ENCODE measurements at places on chromosomes 16 and 17. TPM values are rescaled to one million over a fixed set of nuclear protein-coding genes. Genes with fewer than 3 reads are reported as not detected.

DNA sequence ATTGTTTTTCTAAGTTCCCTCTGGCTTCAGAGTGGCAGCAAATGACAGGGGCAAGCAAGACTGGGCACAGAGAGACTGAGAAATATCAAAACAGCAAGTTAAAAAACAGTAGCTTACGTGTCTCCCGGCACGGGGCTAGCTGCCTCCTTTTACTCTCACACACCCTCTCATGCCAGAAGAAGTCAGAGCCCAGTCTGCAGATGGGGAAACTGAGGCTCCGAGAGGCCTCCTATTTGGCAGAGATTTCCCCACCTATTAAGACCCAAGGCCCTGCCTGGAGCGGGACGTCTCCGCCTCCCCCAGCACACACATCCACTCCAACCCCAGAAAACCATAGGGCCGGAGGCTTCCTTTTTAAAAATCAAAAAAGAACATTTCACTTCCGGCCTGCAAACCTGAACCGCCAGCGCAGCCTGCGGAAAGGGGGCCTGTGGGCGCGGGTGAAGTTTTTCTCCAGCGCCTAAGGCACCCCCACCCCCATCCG is 832 bp downstream of the CARHSP1 start:
- DNase-seq = no peak

DNA sequence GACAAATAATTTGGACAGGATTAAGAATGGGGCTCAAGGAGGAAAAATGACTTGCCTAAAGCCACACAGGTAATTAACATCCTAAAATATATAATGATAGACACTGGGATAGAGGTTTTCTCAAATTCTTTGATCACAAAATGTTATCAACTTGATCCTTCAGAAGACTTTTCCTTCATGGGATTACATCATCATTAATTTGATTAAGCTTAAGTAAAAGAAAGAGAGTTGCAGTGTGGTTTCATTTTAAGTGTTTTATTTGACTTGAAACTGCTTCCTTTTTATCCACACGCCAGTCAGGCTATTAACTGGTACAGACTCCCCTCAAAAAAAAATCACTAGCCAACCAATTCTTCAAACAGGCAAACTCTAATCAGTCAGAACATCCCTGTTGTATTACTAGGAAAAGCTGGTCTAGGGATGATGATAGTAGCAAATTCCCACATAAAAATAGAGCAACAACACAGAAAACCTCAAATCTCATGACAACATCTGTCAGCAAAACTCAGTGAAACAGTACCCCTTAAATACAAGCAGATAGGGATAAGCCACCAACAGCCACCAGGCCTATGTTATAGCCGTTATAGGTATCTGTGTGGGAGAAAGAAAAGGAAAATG is 32.5 kb downstream of the AKAP10 start:
- DNase-seq = no peak

Gene FOXL1
- 0.52 TPM for polyA plus RNA-seq

Gene CIAPIN1
- 56.3 TPM for polyA plus RNA-seq

GRCh38 chr17:51359055-51359454 is 98.7 kb downstream of the UTP18 start:
- no peak for DNase-seq

GRCh38 chr16:86710602-86710950 is 132.2 kb downstream of the FOXL1 start:
- no peak for DNase-seq

DNA sequence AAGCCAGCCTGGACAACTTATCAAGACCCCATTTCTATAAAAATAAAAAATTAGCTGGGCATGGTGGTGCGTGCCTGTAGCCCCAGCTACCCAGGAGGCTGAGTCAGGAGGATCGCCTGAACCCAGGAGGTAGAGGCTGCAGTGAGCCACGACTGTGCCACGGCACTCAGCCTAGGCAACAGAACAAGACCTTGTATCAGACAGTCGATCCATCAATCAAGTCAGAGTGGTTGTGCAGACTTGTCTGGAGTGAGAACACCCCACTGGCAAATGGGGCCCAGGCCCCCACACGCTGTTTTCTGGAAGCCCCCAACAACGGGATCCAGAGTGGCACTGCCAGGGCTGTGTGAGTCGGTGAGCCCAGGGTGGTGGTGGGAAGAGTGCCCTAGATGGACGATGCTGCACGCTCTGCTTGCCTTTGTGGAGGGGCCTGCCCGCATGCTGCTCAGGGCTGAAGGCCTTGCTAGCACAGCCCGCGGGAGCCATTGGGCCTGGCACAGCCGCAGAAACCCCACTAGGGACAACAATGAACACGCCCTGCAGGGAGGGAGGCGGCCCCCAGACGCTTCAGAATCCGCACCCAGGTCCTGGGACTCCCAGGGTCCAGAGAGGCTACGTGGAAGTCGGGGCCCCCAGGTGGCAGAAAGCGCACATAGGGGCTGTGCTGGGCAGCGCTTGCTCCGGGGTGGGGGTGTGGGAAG is 80.1 kb upstream of the GNG13 start:
- no peak for DNase-seq

DNA sequence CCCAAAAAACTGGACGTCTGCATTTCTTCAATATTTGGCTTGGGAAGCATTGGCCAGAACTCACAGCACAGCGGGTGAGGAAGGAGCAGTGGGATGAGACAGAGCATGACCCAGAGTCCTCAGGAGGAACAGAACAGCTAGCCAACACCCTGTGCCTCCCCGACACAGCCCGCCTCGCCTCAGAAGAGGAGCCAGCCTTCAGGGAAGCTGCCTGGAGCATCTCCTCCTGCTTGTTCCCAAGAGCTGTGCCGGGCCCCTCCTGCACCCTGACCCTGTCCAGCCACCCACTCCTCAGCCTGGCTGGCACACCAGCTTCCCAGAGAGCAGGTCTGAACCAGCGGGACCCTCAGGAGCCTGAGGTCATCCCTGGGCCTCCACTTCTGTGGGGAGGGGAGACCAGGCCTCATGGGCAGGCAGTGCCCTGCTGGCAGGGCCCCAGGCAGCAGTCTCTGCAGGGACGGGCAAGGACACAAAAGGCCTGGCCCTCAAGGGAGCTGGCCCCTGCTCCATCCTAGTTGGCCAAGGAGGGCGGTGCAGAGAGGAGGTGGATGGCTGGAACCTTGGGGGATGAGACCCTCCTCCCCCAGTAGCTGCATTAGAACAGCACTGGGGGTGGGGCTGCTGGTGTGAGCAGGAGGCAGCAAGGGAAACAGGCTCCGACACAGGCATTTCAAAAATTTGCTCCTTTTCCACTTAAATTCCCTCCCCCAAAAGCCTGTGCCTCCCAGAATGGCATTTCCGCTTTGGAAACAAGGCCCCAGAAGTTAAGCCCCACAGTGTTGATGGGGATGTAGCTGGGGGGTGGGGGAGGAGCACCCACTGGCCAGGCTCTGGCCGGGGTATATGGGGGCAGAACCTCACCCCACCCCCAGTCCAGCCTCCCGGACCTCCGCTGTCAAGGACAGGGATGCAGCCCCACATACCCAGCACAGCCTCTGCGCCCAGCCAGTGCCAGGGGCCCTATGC is 1.8 kb upstream of the BCAR1 start:
- peak; percentile 53 for DNase-seq

DNA sequence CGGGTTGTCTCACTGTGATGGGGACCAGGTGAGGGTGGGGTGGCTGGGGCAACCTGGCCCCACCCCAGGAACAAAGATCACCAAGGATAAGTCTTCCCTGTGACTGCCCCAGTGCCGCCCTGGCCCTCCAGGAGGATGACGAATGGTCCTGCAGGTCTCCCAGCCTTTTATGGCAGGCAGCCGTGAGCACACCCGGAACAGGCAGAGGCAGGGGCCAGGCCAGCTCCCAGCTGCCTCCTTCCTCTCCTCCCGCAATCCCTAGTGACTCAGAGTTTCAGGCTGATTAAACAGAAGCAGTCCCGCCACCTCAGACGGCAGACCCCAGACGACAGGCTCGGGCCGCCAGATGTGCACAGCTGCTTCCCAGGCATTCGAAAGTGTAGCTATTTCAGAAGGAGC is 13.3 kb downstream of the JUP start:
- DNase-seq = peak; percentile 94

- no peak for DNase-seq
These were observed 47.1 kb downstream of the DNAH17 start for GRCh38 chr17:78529871-78530670.

GRCh38 chr16:9116141-9116540 is 24.7 kb downstream of the HAPSTR1 start:
- DNase-seq = no peak

DNA sequence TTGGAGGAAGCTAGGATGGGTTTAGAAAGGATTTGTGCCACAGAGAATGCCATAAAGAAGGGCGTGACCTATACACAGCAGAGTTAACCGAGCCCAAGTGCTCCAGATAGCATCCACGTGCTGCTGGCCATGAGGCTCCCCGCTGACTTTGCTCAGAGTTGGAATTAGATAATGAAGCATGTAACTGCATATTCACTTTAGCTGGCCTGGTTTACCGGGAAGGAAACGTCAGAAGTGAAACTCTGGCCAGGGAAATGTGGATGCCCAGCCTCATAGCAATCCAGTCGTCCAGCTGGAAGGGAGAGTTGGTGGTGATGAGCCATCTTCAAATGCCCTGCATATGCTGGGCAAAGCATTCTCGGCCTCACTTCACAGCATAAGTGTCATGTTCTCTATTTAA is 6.1 kb downstream of the KRT35 start:
- DNase-seq = no peak

GRCh38 chr16:87464691-87465300 is 28.0 kb downstream of the ZCCHC14 start:
- DNase-seq = peak; percentile 68

Gene TMC6
- 15.0 TPM for polyA plus RNA-seq

- no peak for DNase-seq
These were observed 77.4 kb downstream of the JPH3 start for GRCh38 chr16:87679593-87680271.

Gene NEUROD2
- not detected for polyA plus RNA-seq

GRCh38 chr17:9151091-9151490 is 129.8 kb downstream of the NTN1 start:
- DNase-seq = no peak

DNA sequence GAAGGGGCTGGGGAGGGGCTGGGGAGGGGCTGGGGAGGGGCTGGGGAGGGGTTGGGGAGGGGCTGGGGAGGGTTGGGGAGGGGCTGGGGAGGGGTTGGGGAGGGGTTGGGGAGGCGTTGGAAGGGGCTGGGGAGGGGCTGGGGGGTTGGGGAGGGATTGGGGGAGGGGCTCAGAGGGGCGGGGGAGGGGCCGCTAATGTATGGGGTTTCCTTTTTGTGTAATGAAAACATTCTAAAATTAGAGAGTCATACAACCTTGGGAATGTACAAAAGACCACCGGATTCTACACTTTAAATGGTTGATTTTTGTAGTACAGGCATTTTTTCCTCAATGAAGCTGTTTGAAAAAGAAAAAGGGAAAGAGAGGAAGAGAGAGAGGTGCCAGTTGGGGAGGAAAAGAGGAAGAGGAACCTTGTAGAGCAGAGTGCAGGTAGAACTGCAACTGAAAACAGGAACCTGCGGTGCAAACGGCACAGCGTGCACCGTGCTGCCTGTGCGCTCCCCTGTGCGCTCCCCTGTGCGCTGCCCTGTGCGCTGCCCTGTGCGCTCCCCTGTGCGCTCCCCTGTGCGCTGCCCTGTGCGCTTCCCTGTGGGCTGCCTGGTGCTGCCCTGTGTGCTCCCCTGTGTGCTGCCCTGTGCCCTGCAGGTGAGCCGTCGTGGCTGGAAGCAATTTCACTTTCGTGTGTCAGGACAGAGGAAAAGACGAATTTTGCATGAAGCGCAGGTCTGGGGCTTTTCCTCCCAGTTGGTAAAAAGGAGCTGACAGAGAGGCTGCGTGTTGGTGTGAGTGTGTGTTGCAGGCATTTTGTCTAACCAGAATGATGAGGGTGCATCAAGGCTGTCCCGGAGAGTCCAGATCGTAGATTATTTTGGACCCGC is 40.8 kb downstream of the METRNL start:
- no peak for DNase-seq

DNA sequence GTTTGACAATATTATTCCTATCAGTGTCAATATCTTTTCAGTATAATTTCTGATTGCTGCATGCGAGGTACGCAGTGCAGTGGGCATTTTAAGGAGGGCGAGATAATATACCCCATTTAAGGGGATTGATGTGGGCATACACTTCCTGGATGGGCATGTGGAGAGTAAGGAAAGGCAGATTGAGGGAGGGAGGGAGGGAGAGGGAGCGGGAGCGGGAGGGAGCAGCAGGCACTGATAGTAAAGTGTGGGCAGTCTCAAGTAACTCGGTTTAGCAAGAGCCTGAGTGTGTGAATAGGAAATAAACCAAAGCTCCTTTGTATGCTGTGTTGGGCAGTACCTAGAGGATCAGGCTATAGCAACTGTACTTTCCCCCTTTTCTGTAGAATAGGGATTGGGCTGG is 5.1 kb downstream of the BPTF start:
- no peak for DNase-seq

Gene GPR179
- polyA plus RNA-seq = not detected

DNA sequence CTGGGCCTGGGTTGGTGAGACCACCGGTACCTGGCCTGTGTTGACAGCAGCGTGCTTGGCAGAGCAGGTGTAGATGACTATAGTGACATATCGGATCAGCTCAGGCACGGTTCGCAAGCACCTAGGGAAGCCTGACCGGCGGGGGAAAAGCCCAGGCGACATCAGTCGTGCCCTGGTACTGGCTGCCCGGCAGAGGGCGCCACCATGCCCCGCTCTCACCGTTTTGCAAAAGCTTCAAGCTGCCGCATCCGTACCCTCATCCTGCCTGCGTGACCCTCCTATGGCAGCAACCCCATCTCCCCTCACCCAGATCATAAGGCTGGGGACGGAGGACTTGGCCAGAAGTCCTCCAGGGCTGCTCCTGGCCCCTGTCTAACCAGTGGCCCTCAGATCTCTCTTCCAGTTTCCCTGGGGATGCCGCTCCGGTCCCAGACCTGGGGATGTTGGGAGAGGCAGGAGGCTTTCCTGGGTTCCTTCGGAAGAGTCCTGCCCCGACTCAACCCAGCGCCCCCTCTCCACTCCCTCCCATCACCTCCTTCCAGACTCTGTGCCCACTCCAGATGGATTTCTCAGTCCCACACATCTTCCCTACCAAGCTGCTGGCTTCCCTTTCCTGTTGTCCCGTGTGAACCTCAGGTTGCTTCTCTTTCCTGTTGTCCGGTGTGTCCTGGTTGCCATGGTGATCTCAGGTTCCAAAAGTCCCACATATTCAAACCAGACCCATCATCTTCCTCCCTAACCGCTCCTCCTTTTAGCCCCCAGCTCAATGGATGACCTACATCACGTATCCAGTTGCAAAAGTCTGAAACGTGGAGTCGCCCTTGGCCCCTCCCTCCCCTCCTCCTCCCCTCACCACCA is 13.7 kb downstream of the ALOX12B start:
- DNase-seq = peak; percentile 86

DNA sequence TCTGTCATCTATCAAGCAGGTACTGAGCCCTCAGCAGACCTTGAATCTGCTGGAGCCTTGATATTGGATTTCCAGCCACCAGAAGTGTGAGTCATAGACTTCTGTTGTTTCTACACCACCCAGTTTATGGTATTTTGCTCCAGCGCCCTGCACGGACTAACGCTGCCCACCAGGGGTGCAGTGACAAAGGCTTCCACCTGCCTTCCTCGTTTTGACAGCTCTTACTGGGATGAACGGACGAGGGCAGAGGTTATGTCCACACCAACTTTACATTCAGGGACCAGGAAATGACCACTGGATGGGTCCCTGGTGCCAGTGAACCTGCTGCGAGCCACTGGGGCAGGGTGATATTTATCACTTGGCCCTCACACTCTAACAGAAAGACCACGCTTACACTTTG is 66.6 kb upstream of the CBX4 start:
- DNase-seq = no peak

GRCh38 chr16:60217787-60218186 is 1483.7 kb upstream of the GOT2 start:
- DNase-seq = no peak

Gene KRT39
- polyA plus RNA-seq = not detected
